Stimulated activated CD8-positive, alpha-beta memory T cell treated with anti-CD3 and anti-CD28 coated beads, Interleukin-12 subunit alpha, Interleukin-12 subunit beta, amount 100 ng/mL, for 4 hours (primary cell): ENCODE measurements at places on chromosomes 16 and 17.
A peak's percentile ranks its signal among the peaks of the same experiment; 100 is the strongest.

DNA sequence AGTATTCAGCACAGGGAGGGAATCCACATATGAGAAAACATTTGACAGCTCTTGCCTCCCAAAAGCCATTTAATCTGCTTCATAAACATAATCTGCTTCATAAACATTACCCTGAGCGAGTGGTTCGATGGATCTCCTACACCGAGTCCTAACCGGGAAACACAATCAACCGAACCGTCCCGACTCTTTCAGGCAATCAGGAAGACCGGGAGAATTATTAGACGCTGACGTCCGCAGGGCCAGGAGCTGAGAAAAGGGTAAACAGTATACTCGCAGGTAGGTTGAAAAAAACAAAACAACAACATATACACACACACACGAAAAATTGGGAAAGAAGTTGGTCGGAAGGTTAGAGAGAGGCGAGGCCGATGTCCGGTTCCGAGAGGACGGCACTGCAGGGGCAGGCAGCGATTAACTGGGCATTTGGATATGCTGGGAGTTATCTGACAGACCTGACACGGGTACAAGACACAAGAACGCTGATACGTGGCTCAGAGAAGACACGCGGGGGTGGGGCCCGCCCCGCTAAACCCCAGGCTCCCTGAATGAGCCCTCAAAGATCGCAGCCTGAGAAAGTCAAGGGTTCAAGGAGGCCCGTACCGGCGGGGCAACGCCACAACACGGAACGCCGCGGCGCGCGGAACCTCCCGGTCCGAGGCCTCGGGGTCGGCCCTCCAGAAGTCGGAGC, 585 bp downstream of the AP1G1 start:
- peak; percentile 41 for DNase-seq

GRCh38 chr16:20107083-20107482, 33.4 kb upstream of the GPR139 start:
- DNase-seq, result no peak

DNA sequence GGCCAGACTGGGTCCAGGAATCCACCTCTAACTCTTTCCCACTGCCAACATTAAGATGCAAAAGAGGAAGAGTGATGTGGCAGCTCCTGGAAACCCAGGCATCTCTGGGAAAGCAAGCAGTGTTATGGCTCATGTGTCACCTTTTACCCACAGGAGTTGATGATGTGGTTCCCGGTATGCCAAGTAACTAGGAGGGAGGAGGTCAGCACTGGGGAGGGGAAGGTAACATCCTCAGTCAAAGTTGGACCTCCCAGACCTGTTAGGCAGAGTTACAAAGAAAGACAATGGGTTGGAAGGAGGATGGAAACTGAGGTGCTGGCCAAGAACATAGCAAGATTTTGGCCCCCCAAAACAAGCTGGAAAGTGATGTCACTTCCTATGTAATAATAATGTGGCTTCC, 11.4 kb downstream of the KRABD2 start:
- DNase-seq, result no peak

GRCh38 chr17:41301204-41301790, 1.4 kb downstream of the KRTAP29-1 start:
- no peak for DNase-seq

DNA sequence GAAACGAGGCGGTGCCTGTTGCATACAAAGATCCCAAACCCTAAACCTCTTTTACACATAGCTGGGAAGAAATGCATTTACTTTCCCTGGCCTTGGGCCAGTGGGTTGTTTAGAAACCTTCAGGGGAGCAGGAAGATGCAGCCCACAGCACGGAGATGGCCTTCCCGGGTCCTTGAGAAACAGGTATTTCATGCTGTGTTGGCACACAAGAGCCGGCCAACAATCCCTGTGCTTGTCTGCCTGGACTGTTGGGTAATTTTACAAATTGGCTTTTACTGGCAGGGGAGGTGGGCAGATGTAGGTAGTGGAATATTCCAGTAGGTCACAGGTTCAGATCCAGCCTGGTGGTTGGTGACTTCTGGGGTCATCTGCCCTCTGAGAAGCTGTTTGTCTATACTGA, 148.0 kb downstream of the FOXL1 start:
- DNase-seq, result no peak

- no peak for DNase-seq
Measured at GRCh38 chr16:86241681-86242080, 268.6 kb upstream of the FOXF1 start.

GRCh38 chr17:40063901-40064531, 1.3 kb downstream of the THRA start:
- DNase-seq, result no peak

DNA sequence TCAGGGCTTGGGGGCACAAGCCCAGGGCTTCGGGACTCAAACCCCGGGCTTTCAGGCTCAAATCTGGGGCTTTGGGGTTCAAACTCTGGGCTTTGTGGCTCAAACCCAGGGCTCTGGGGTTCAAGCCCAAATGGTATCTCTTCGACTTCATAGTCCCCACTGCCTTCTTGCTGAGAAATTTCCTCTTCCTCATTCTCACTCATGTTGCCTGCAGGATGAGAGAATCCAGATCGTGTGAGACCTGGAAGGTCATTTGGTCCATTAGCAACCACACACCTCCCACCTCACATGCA, 576 bp downstream of the ZNF768 start:
- DNase-seq, result no peak

- DNase-seq, result no peak
Measured at GRCh38 chr17:50904518-50905459, 38.6 kb upstream of the TOB1 start.
